ENCODE measurements at places on chromosomes 16 and 17.

- no peak for DNase-seq
Measured at GRCh38 chr17:69363488-69364210, 36.7 kb upstream of the ABCA5 start.

DNA sequence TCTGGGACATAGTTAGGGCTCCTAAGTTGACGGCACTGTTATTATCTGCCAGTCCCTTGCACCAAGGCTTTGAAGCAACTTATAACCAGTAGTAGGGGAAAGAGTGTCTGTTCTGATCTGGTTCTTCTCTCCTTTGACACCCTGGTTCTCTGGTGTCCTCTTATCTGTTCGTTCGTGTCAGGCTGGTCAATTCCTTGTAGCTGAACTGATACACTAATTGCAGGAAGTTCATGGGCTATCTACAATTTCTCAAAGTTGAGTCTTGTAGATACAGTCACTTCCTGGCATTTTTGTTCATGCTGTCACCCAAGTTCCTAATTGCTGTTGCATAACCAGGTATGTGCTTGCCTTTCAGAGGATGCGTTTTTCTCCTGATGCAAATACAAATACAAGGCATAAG, 17.3 kb upstream of the MYO1D start:
- DNase-seq = no peak

GRCh38 chr16:57091200-57091974, 996 bp upstream of the CPNE2 start:
- peak; percentile 71 for DNase-seq

GRCh38 chr17:80566054-80566400, 21.4 kb downstream of the RPTOR start:
- no peak for DNase-seq

DNA sequence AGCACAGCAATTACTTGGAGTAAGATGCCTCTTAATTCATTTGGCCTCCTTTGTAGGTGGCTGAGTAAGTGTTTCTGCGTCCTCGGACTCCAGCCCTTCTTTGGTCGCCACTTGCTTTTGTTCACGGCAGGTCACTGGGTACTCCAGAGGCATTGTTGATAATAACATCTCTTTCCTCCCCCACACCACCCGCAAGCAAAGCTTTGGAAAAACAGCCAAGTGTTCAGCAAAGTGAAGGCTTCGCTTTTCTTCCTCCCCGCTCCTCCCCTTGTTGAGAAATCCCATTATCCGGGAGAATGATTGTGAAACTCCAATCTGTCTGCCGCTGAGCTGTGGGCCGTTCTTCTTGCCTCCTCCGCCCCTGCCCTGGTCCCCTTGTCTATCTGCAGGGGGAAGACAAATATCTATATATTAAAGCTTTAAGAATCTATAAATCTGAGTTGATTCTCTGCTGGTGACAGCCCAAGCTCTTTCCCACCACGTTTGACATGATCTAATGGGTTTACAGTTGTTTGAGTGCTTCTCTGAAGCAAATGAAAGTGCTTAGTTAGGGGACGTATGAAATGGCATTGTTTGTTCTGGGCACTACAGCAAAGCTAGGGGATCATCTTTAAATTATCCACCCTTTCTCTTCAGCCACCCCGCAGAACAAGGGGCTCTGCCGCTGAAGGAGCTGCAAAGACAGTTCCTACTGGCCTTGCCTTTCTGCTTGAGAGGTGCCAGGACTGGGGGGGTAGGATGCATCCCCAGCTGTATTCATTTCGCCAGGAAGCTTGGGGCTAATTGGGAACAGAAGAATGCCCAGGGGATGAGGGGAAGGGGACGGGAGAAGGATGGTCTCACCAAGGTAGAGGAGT, 167.1 kb downstream of the CCDC182 start:
- DNase-seq = peak; percentile 88

GRCh38 chr17:82583720-82584234, 64.2 kb downstream of the FOXK2 start:
- DNase-seq = no peak

DNA sequence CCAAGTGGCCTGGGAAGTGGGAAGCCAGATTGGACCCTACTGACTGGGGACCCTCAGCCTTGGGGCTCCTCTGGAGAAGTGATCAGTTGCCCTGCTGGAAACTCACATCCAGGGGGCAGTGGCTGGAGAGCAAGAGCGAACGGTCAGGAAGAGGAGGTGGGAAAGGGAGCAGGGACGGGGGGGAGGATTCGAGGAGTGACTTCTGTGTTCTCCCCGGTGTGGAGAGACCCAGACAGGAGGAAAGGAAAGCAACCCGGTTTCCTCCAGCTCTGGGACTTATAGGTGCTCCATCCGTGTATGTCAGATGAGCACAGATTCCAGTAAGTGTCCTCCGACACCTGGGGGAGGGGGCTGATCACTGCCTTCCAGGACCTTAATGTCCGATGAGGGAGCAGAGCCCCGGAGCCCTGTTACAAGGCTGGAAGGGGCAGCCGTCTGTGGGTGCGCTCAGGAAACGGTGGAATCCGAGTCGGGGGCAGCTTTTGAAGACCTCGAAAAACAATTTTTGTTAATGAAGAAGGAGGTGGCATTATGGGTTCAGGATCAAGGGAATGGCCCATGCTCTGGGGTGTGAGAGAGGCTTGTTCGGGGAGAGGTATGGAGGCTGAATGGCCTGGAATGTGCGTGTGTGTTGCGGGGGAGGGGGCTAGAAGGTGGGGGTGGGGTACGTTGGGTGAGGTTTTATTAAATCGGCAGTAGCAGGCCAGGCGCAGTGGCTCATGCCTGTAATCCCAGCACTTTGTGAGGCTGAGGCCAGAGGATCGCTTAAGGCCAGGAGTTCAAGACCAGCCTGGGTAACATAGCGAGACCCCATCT, 34.8 kb upstream of the NDRG4 start:
- no peak for DNase-seq

DNA sequence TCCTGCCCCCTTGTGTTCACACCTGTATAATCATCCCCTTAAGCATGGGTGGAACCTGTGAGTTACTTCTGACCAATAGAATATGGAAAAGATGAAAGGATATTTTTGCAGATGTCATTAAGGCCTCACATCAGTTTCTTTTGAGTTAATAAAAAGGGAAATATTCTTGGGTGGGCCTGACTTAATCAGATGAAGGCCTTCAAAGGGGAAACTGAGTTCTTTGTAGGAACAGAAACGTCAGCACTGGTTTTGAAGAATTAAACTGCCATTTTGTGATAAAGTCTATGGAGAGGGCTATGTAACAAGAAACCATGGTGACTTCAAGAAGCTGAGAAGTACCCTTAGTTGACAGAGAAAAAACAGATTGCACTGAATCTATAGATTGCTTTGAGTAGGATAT, 168.7 kb upstream of the CNTNAP4 start:
- no peak for DNase-seq

DNA sequence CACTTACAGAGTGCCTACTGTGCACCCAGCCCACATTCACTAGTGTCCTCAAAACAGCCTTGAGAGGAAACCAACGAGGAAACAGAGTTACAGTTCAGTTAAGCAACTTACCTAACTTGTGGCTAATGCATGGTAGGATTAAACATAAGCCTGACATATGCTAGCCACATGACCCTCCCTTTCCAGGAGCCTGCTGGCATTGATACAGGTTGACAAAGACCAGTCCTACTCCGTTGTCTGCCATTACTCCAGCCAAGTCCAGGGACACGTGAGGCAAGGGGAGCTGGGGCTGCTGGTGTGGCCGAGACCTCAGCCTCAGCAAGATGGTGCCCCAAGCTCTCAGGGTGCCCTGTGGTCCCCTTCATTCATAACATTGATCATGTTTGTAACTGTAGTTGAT, 37.9 kb downstream of the SNX20 start:
- no peak for DNase-seq

DNA sequence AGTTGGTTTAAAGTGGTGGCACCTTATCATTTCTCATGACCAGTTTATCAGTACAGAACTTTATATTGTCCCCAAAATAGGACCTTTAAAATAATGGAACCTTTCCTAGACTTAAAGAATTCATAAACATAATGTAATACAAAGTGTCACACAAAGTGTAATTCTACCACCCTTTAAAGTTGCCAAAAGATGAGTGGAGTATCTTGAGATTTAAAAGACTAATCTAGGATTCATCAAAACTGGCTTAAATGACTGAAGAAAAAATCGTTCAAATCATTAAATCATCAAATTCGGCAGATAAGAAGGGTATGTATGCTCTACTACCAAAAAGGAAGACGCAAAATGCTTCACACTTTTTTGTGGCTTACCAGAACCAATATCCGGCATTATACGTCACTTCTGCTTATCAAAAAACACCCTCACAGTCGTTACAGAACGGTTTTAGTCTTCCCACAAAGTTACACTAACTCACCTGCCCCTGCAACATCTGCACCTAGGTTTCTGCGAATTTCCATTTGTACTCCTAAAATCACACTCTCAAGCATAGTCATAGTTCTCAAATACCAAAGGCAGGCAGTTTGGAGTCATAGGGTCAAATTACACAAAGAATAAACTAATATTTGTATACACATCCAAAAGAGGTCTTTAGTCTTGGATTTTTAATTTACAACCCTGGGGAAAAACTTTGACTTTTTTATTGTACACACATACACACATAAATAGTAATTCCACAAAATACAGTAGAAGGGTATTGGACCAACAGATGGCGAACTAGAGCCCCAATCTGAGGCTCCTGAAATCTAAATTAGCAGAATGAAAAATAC, 1.4 kb upstream of the KANSL1 start:
- DNase-seq = no peak
